Vein endothelial cell (primary cell): ENCODE measurements at places on chromosomes 6 and 20. TPM values are rescaled to one million over a fixed set of nuclear protein-coding genes. Genes with fewer than 3 reads are reported as not detected.

The PGC gene
- total RNA-seq: not detected in 2 replicates

The GRM1 gene
- total RNA-seq: 0.10 TPM in 1 of 2 replicates, not detected in the other

The BTNL2 gene
- total RNA-seq: not detected in 2 replicates

The HRH3 gene
- total RNA-seq: not detected in 2 replicates

The CALHM5 gene
- total RNA-seq: 7.2 and 7.8 TPM in 2 replicates
